ENCODE measurements at places on chromosomes 5 and 9.
A peak's percentile ranks its signal among the peaks of the same experiment; 100 is the strongest.

DNA sequence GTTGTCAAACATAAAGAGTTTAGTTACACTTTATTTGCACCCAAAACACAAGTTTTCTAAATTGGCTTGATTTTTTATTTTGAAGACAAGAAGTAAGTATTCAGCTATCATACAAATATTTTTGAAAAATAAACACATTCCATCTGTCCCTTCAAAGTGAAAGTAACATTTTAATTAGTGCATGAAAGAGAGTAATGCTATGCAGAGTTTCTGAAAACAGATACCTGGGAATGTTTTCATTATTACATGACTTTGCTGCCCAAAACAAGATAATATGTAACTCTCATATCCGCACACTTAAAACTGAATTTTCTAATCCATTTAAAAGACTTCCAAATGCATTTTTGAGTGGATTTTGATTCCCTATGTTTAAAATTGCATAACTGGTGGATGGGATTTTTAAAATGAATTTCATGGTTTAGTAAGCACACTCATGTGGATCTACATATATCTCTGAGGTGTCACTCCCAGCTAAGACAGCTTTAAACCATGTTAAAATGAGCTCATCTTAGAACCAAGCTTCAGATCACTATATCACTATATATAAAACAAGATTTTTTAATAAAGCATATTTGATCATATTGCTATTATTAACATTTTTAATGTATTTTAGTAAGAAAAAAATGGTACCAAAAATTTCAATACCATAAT is 127.5 kb downstream of the ATPSCKMT start:
- DNase-seq, result no peak

- DNase-seq, result no peak
Observed at GRCh38 chr5:11672385-11673085, 231.7 kb downstream of the CTNND2 start.

- DNase-seq, result no peak
Observed at GRCh38 chr9:136764301-136764891, at the start of gene LCN15. Gene LCN15, minus strand, starts transcription at chr9:136764518. Its CDS starts 30 bp downstream, at chr9:136764488.

GRCh38 chr9:121459513-121459912 is 40.1 kb downstream of the GGTA1 start:
- DNase-seq, result no peak

- DNase-seq, result no peak
Observed at GRCh38 chr5:170848033-170848432, 13.8 kb upstream of the RANBP17 start.

DNA sequence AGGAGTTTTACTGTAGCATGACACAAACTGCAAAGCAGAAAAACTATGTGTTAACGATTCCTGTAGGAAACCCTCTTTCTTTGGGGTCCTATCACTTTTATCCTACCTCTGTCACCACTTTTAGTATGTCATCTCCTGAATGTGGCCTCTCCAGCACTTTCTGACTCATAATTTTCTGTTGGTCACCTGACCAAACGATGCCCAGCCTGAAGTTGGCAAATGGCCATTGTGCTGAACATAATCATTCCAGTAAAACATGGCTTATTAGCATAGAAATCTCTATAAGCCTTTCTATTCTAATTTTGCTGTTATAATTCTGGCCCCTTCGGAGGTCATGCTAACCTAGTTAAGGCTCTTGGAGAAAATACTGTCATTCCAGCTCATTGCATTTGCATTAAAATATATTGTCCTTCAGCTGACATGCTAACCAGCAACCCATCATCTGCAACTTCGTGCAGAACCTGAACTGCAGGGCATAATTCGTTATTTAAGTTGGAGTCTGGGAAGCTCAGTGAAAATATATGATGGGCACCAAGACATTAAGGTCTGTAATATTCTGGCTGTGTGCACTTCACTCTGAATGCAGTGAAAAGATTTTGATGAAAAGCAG is 140.3 kb downstream of the NMUR2 start:
- no peak for DNase-seq

GRCh38 chr9:36855448-36856315 is 178.4 kb downstream of the PAX5 start:
- no peak for DNase-seq

DNA sequence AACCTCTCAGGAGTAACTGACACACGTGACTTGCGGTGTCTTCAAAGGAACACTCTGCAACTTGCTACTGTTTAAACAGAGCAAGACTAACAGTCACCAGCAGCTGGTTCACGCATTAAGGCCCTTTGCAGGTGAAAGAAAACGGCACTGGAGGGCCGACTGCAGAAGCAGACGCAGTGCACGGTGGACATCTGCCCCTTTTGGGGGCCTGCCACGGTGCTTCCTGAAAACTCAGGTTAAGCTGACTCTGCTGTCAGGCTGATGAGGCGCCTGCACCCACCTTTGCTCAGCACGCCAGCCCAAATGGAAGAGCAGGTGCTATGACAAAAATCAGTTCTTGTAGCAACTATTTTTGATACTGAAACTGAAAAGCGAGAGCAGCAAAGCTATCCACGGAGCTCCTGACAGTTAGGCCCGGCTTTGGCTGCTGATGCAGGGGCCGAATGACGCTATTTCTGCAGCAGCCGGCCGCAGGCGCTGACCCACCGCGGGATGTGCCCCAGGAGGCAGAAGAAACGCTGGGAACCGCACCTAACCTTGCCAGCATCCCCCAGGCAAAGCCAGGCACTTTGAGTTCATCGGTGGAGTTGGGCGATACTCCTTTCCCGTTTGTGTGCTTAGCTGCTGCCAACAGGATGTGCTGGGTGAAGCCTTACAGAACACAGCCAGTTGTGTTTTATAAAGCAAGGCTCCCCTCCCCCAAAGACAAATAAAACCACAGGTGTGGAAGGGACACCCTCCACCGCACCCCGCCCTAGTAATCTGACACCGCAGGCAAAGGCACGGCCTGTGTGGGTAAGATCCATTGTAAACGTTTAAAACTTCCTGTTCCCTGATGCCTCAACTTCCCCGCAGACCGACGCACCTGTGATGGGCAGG is 21.1 kb upstream of the TERT start:
- peak; percentile 86 for DNase-seq

DNA sequence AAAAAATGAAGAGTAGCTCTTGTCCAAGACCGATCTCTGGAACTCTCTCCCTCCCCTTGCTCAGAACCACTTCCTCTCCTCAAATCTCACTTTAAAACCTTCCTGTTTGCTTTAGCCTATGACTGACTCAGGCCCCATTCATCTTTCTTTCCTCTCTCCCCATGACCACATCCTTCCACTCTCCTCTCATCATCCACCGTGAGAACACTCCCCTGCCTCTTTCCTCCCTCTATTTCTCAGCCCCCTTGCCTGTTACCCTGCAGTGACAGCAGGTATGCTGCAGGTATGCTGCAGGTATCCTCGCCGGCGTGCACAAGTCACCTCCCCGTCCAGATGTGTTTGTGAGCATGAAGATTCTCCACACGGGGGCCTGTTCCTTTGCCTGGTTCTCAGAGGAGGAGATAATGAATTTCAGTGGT is 505.3 kb downstream of the CCDC171 start:
- no peak for DNase-seq

DNA sequence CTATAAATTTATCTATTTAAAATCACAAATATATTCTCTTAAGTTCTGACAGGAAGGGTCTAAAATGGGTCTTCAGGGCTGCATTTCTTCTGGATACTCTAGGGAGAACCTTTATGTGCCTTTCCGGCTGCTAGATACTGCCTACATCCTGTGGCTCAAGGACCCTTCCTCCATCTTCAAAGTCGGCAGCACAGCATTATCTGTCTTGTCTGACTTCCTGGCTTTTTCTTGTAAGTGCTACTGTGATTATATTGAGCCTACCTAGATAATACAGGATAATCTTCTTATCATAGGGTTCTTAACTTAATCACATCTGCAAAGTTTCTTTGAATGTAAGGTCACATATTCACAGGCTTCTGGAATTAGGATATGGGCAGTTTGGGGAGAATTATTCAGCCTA is 943.8 kb upstream of the TYRP1 start:
- DNase-seq, result no peak

DNA sequence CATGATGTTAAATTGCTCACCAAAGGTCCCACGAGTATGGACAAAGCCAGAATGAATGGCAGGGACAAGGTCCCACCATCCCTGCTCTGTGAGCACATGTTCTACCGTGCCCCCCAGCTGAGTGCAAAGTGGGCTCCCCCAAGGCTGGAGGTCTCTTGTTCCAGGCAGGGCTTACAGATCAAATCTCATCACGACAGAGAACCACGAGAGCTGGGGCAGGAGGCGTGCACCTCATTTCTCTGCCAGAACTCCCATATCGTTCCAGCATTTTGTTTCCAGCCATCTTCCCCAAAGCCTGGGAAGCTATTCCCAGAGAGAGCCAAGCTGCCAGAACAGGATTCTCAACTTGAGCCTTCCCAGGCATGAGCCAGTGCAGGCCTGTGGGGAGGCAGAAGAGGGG is 108.5 kb downstream of the ZNF354C start:
- no peak for DNase-seq

GRCh38 chr5:138159666-138160065 is 18.8 kb downstream of the BRD8 start:
- DNase-seq, result no peak

DNA sequence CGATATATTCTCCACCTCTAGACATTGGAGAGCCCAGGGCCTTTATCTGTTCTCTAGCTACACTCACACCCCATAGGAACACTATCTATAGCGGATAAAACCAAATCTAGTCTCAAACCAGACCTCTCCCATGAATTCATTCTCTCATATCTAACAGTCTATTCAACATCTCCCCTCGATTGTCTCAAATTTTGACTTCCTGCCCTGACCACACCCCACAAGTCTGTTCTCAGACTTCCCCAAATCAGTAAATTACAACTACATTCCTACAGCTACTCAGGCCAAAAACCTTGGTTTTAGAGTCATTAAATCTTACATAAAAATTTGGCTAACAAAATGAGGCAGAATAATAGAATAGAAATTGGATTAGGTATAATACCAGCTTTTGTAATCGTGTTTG is 12.5 kb upstream of the SLC1A3 start:
- no peak for DNase-seq

- DNase-seq, result no peak
Observed at GRCh38 chr5:133868946-133869518, 99.4 kb downstream of the C5orf15 start.

DNA sequence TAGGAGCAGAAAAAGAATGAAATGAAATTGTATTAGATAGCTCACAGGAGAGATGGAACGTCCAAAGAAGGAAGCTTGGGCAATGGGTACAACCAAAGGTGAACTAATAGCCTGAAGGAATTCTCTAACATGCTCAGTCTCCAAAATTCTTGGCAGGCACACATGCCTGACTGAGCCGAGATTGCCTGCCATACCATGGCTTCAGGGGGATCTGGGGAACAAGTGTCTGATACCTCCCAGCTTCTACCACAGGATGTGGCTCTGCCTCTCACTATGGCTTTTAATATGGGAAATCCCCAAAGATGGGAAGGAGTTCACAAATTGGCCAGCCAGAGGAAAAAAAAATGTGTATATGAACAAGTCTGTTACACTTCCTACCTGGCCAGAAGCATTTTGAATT is 3.6 kb upstream of the PALM2AKAP2 start:
- DNase-seq, result no peak

DNA sequence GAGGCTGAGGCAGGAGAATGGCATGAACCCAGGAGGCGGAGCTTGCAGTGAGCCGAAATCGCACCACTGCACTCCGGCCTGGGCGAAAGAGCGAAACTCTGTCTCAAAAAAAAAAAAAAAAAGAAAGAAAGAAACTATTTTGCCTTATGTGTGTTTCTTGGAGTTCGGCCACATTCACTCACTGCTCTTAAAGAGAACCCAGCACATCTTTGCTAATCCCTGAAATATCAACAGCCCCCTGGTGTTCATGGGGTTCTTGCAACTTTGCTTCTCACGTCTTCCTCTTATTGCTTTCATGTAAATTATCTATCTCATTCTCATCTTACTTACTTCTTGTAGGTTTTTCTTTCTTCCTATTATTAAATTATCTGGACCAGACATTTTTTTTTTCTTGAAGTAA is 126.3 kb upstream of the ASTN2 start:
- DNase-seq, result no peak

- DNase-seq, result no peak
Observed at GRCh38 chr9:132742821-132743311, 72.6 kb downstream of the GTF3C4 start.

- no peak for DNase-seq
Observed at GRCh38 chr5:96814041-96814440, 6.3 kb upstream of the ERAP1 start.

- no peak for DNase-seq
Observed at GRCh38 chr5:17185773-17186172, 31.7 kb upstream of the BASP1 start.

DNA sequence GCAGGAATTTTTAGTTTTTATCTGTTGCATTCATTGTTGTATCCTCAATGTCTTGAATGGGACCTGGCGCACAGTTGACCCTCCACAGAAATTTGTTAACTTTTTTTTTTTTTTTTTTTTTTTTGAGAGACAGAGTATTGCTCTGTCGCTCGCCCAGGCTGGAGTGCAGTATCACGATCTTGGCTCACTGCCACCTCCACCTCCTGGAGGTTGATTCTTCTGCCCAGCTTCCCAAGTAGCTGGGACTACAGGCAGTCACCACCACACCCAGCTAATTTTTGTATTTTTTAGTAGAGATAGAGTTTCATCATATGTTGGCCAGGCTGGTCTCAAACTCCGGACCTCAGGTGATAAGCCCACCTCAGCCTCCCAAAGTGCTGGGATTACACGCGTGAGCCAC is 205.9 kb downstream of the ROR2 start:
- no peak for DNase-seq

- DNase-seq, result no peak
Observed at GRCh38 chr9:100652850-100653249, 75.0 kb downstream of the CAVIN4 start.

- DNase-seq, result no peak
Observed at GRCh38 chr5:142870532-142871362, 100.6 kb downstream of the ARHGAP26 start.

- DNase-seq, result no peak
Observed at GRCh38 chr5:149641600-149641999, 60.3 kb downstream of the ARHGEF37 start.

GRCh38 chr5:12647613-12648012 is 743.4 kb upstream of the CTNND2 start:
- DNase-seq, result no peak

DNA sequence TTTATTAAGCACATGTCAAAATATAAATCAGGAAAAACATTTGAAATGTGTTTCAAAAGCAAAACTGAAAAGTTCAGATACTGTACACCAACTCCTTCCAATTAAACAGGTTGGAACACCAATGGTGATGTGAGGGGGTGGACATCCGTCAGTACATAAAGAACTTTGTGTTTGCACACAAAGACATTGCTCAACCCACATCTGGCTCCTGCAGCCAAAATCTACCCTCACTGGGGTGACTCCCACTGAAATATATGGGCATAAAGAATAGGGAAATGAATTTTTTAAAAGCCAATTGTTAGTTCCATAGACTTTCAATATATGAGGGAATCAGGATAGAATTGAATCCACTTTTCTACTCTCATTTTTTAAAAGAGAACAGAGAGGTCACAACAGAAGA is 63.9 kb downstream of the MEGF9 start:
- no peak for DNase-seq

- DNase-seq, result no peak
Observed at GRCh38 chr5:123209502-123210027, 120.5 kb downstream of the PRDM6 start.

GRCh38 chr5:109759306-109759705 is 69.6 kb downstream of the MAN2A1 start:
- no peak for DNase-seq
